Activated CD4-positive, alpha-beta T cell treated with anti-CD3 and anti-CD28 coated beads for 1 hour (primary cell): ENCODE measurements at places on chromosomes 2 and 18.

- no peak for DNase-seq
These were observed 25.6 kb downstream of the GNLY start for GRCh38 chr2:85719609-85720240.

GRCh38 chr18:25340762-25341161 is 11.2 kb downstream of the ZNF521 start:
- no peak for DNase-seq

DNA sequence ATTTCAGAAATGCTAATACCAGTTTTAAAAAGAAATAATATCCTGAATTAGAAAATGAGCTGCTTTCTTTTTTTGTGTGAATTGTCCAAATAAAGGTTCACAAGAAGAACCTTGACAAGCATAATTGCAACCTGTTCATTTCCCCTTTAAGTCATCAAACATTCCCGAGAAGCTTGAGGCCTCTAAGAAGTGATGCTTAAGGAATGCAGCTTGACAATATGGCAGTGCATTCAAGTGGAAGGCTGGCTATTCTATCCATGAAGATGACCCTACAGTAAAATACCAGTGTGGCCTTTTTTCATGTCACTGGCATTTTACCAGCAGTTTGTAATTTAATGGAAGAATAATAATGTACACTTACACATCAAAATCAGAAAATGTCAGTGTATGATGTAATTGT is 216.7 kb downstream of the CTNNA2 start:
- DNase-seq, result no peak

- no peak for DNase-seq
These were observed 10.5 kb downstream of the CYTIP start for GRCh38 chr2:157433394-157433793.

DNA sequence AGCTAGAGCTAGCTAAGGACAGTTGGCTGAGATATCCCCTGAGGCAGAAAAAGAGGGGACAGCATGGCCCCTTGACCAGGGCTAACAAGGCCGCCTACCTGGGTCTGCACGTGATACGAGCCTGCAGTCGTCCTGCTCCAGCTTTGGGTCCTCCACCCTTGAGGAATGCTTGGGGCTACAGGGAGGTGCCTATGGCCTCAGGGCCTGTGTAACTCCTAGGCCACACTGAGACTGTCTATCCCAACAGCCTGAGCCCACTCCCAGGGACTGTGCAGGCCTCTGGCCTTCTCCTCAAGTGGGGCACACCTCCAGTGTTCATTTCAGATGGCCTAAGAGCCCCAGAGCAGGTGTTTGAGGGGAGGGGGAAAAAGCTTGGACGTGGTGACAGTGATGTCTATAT is 136.7 kb upstream of the SATB2 start:
- DNase-seq, result no peak

- no peak for DNase-seq
These were observed 634.7 kb upstream of the ZNF804A start for GRCh38 chr2:183963609-183964008.

DNA sequence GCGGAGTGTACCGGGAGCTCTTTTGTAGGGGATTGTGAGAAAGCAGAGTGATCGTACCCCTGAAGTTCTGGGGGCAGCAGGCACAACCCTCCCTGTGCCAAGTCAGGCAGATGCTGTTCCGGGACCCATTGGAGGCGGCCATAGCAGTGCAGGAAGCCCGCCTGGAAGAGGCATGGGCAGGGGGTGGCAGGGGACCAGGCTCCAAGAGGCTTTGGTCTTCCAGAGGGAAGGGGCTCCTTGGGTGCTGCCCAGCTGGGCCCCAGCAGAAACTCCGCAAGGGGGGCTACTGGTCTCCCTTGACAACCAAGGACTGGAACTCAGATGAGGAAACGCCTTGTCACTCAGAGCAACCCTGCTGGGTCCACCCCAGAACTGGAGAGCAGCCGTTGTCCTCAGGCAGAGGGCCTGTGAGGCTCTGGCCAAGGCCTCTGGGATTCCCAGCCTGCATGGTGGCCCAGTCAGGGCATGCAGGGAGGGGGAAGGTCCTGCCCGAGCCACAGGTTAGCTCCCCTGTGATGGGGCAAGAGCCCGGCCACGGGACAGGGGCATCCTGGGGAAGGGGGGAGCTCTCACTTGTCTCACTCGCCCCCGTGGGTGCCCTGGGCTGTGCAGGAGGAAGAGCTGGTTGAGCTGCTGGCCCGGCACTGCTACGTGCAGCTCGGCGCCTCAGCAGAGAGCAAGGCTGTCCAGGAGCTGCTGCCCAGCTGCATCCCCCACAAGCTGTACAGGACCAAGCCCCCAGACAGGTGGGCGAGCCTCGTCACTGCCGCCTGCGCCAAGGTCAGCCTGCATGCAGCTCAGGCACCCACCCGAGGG is 21.0 kb upstream of the GPR17 start:
- no peak for DNase-seq

- no peak for DNase-seq
These were observed 24.1 kb downstream of the GULP1 start for GRCh38 chr2:188315750-188316149.

GRCh38 chr2:10561288-10562035 is 113.3 kb upstream of the ODC1 start:
- DNase-seq, result no peak
